D341Med (cell line): ENCODE measurements at places on chromosomes 6 and 20.

GRCh38 chr6:158755636-158756035 is 63.5 kb downstream of the EZR start:
- no peak for DNase-seq

DNA sequence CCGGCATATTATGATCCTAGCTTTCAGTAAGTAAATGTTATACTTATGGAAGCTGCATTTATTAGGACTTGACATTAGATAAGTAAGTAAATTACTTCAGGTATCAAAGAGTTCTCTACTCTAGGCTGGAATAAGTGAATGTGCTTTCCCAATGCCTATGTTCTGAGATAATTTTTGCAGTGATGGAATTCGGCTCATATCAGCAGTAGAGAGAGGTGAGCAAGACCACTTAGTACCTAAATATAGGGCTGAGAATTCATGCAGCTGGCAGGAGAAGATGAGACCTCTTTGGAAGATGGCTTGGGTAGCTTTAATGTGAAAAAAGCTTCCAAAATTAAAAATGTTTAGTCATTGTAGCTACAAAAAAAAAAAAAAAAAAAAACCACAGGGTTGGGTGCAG is 13.3 kb upstream of the BEND3 start:
- DNase-seq = no peak

GRCh38 chr6:39330476-39330875 is 8.0 kb upstream of the KCNK16 start:
- no peak for DNase-seq

- DNase-seq = no peak
These were observed 779.7 kb upstream of the MAN1A1 start for GRCh38 chr6:120129228-120129627.

DNA sequence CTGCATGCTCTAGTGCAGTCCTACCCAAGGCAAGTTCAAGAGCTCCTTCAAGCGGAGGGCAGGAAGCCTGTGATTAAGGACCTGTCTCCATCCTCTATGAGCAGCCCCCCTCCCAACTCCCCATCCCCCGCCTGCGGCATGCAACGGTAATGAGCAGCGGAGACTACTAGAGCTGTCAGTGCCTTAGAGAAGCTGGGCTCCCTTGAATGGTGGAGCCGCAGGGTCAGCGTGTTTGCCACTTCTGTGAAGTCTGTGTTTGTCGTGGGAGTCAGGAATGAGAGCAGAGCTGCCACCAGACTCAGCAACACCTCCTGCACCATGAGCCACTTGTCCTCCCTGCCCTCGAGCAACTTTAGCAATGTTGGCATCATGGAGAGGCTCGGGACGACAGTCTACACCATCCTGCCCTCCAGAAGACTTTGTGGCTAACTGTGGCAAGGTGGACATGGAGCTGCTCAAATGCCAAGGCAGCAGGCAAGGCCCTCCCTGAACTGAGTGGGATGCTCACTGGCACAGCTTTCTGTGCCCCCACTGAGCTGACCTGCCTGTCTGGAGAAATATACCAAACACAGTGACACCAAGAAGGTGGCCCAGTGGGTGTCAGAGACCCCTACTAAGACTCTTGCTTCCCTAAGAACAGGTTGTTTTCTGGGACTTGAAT is 23.8 kb upstream of the SYNDIG1 start:
- no peak for DNase-seq

- no peak for DNase-seq
These were observed 19.5 kb upstream of the FAM8A1 start for GRCh38 chr6:17580518-17581048.
